Vein endothelial cell (primary cell): ENCODE measurements at places on chromosomes 3 and 15. TPM values are rescaled to one million over a fixed set of nuclear protein-coding genes. Genes with fewer than 3 reads are reported as not detected.

EAF1 gene
- total RNA-seq: 31.6 and 41.2 TPM in 2 replicates

MED12L gene
- 0.65 and 0.67 TPM in 2 replicates for total RNA-seq

SLC35A5 gene
- 43.1 and 60.6 TPM in 2 replicates for total RNA-seq

OIP5 gene
- 4.2 and 6.8 TPM in 2 replicates for total RNA-seq

SI gene
- not detected in 2 replicates for total RNA-seq

TGM4 gene
- 0.10 and 0.33 TPM in 2 replicates for total RNA-seq

UBAP1L gene
- total RNA-seq: 1.6 and 3.7 TPM in 2 replicates
